ENCODE measurements at places on chromosomes 16 and 17.

DNA sequence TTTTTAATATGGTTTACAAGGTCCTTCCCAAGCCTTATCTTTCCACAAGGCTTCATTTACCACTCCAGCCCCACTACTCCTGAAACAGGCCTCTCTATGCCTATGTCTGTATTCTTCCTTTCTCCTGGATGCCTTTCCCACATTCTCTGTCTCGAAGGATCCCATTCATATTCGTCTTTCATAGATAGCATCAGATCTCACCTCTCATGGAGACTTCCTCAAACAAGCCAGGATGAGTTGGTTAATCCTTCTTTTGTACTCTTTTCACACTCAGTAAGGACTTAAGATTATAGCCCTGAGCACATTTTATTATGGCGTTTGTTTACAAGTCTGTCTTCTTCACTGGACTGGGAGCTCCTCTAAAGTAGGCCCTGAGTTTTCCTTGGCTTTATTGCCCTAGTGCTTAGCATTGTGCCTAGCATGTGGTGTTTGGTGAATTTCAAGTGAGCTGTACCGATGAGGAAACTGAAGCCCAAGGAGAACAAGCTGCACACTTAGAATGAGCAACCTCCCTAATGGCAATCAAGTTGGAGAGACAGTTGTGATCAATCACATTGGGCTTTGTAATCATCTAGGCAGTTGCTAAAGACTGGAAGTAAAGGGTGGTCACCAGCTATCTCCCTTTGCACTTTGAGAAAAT is 10.0 kb upstream of the TBX4 start:
- ATAC-seq = no peak

DNA sequence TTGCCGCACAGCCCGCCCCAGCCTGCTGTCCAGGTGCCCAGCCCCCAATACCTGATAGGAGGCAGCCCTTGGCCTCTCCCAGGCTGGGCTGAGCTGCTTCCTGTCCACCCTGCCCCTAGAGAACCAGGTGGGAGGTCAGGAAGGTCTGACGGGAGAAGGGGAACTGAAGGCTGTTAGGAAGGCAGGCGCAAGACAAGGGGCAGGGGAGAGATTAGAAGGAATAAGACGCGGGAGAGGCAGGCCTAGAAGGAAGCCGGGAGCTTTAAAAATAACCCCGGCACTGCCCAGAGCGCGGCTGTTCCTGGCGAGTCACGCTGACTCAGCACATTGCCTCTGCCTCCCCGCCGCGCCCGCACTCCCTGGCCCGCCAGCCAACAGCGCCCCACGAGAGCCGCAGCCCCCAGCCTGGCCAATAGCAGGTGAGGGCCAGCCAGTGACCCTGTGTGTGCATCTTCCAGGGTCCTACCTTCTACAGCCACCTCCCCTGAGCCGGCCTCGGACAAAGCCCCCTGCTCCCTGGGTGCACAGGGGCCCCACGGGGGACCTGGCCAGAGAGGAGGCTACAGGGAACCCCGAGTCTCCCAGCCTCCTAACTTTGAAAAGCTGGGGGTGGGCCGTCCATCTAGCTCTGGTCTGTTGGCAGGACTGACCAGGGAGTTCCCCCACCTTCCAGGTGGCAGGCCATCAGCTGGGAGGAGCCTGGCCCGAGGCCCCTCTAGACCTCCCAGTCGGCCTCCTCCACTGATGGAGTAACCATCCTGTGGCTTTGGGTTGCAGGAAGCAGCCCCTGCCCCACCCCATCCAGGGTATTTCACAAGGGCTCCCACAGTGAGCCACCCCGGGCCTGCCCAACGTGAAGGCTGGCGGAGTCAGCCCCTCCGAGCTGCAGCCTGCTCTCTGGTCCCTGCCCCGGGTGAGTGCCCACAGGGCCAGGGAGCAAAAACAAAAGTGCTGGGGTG is 4.0 kb downstream of the MAFG start:
- ATAC-seq = peak; percentile 56

DNA sequence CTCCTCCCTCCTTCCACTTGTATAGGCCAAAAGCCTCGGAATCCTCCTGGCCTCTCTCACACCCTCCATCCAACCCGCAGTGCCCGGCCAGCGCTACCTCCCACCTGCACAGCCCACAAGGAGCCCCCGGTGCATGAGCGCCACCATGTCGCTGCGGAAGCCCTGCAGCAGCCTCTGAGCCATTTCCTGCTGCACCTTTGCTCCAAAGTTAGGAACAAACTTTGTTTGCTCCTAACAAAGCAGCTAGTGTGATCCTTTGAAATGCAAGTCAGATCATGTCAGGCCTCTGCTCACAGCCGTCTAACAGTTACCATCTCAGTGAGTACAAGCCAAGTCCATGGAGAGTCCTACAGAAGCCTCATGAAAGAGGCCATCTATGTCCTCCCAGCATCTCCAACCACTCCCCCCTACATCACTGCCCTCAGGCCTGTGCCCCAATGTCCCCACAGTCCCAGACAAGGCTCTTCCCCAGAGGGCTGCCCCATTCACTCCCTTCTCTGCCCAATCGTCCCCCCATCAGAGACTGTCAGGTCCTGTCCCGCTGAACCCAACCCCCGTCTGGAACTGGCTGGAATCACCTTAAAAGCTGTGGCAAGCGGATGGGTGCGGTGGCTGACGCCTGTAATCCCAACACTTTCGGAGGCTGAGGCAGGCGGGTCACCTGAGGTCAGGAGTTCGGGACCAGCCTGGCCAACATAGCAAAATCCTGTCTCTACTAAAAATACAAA is 7.5 kb downstream of the DCAKD start:
- peak; percentile 67 for ATAC-seq

DNA sequence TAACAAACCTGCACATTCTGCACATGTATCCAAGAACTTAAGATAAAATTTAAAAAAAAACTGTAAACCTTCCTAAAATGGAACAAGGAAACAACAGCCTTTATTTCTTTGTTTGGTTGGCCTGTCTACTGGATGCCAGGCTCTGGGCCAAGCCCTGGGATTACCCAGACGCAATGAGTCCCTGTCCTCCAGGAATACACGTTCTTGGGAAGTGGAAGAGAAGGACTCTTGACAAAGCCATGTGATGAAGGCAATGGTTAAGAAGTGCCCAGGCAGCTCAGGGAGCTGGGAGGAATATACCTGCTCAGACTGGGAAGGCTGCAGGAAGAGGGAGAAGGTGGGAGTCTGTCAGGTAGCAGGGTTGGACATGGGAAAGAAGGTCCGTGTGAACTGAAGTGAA is 115.4 kb downstream of the AXIN2 start:
- ATAC-seq = no peak

GRCh38 chr16:85750146-85750826 is 610 bp downstream of the C16orf74 start:
- ATAC-seq = no peak

GRCh38 chr16:83772806-83773205 is 35.0 kb upstream of the HSBP1 start:
- no peak for ATAC-seq

Measured in esophagus mucosa (tissue), 1 donor.